ENCODE measurements at places on chromosomes 11 and 22.

DNA sequence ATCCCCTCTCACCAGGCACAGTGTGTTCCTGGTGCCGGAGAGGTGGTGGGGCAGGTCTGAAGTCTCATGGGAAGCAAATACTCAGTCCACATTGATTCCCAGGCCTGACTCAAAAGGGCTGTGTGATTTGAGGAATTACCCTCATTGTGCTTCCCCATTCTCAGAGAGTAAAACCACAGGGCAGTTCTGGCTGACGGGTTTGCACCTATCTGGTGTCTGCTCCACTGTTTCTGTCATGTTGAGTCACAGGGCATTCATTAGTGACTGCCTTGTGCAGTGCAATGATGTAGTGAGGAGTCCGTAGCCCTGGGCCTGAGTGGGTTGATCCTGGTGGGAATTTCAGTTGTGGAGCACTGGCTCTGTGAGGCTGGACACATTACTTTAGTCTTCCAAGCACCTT is 85.2 kb upstream of the ARHGAP20 start:
- DNase-seq, result no peak

- DNase-seq, result no peak
Observed at GRCh38 chr11:109148669-109149068, 273.3 kb upstream of the C11orf87 start.

DNA sequence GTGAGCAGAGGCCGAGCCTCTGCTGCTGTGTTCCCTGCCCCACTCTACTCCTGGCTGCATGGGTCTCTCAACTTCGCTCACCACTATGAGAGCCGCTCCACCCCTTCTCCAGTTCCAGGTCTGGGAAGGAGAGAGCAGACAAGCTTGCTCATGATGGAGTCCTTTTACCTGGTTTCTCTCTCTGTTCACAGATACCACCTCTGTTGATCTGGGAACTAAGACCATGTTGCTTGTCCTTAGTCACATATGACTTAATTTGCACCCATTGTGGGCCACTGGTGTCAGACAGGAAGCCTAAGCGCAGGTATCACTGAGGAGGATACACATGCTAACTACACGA is 26.8 kb downstream of the MCM5 start:
- DNase-seq, result no peak

GRCh38 chr11:8766988-8767374 is 84.4 kb downstream of the RPL27A start:
- no peak for DNase-seq

DNA sequence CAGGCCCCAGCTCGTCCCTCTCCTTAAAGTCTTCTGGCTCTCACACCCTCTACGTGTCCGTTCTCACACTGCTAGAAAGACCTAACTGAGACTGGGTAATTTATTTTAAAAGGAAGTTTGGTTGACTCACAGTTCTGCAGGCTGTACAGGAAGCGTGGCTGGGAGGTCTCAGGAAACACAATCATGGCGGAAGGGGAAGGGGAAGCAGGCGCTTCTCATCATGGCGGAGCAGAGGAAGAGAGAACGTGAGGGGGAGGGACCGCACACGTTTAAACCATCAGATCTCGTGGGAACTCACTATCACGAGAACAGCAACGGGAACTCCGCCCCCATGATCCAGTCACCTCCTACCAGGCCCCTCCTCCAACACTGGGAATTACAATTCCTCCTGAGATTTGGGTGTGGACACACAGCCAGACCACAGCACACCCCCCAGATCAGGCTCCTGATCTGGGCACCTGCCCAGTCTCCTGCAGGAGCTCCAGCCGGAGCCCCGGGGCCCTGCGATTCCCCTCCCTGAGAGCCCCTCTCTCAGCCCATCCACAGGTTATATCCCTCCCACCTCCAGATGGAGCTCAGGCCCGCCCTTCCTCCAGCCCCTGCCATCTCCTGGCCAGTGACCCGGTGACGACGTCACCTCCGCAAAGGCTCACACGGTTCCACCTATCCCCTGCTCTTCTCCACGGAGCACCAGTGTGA is 170.2 kb downstream of the BRD1 start:
- DNase-seq, result peak; percentile 56

GRCh38 chr11:57205041-57205641 is 23.4 kb downstream of the LRRC55 start:
- no peak for DNase-seq

- no peak for DNase-seq
Observed at GRCh38 chr11:117134431-117134830, 9.7 kb upstream of the PAFAH1B2 start.

DNA sequence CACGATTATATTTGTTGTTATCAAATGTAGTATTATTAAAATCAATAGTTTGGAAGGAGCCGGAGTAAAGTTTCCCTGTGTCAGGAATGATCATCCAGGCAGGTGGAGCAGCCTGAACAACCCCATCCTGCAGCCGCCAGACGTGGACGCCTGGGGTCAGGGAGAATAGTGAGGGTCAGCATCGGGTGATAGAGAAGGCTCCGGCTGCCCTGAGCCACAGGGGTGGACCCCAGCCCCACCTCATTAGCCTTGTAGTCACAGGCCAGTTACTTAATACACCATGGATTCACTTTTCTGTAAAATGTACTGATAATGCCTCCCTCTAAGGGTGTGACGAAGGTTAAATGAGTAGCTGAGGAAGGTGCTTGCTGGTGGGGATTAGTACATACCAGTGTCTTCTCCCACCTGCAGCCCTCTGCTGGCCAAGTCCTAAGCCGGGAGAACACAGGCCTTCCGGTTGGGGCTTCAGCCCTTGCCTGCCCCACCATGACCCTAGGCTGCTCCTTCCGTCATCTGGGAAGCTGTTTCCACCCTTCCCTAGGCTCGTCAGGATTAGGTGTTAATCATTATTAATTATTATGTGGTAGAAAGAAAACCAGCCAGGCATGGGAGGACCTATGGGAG is 14.9 kb downstream of the TMEM121B start:
- no peak for DNase-seq

- DNase-seq, result no peak
Observed at GRCh38 chr11:44306918-44307244, 3.1 kb downstream of the ALX4 start.

- no peak for DNase-seq
Observed at GRCh38 chr11:2202900-2203439, 31.4 kb upstream of the TH start.

GRCh38 chr11:44943118-44943517 is 7.6 kb downstream of the TP53I11 start:
- no peak for DNase-seq

Measured in stimulated activated effector memory CD8-positive, alpha-beta T cell treated with anti-CD3 and anti-CD28 coated beads, Interleukin-12 subunit alpha, Interleukin-12 subunit beta, amount 100 ng/mL, for 72 hours (primary cell).